ENCODE measurements at places on chromosomes 1 and 21.

- no peak for DNase-seq
These were observed 209.7 kb downstream of the PATJ start for GRCh38 chr1:61951731-61952580.

DNA sequence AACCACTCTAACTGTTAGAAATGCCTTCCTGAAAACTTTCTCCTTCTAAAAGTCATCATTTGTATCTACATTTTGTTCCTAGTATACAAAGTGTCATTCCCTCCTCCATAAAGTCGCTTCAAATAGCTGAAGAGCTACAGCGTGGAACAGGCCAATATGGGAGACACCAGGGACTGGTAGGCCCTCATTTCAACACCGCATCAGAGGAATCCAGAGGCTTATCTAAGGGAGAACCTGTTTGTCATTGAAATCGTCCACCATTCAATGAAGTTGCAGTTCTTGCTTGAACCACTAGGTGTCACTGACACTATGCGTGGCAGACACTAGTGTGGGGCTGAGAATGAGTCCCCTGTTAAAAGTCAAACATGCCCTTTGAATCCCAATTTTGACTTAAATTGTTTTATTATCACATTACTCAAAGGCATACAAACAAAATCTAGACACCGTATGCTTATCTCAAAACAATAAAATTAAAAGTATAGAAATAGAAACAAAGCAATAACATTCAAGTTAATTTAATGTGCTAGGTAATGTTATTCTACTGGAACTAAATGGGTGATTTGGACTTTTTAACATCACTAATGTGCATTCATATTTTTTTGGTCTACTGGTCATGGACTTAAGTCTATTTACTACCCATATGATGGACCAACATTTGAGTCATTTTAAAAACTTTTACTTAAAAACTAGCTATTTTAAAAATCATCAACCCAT lies 182.3 kb downstream of the FCRL5 start:
- no peak for DNase-seq

GRCh38 chr1:177573901-177574300 lies 396.0 kb downstream of the SEC16B start:
- no peak for DNase-seq

GRCh38 chr1:221487781-221488524 lies 253.9 kb downstream of the DUSP10 start:
- DNase-seq = no peak

GRCh38 chr1:47298025-47298699 lies 15.8 kb downstream of the STIL start:
- DNase-seq = no peak

GRCh38 chr1:200646515-200646914 lies 23.2 kb downstream of the DDX59 start:
- no peak for DNase-seq

- DNase-seq = no peak
These were observed 3.9 kb downstream of the C1orf198 start for GRCh38 chr1:230864441-230864840.

DNA sequence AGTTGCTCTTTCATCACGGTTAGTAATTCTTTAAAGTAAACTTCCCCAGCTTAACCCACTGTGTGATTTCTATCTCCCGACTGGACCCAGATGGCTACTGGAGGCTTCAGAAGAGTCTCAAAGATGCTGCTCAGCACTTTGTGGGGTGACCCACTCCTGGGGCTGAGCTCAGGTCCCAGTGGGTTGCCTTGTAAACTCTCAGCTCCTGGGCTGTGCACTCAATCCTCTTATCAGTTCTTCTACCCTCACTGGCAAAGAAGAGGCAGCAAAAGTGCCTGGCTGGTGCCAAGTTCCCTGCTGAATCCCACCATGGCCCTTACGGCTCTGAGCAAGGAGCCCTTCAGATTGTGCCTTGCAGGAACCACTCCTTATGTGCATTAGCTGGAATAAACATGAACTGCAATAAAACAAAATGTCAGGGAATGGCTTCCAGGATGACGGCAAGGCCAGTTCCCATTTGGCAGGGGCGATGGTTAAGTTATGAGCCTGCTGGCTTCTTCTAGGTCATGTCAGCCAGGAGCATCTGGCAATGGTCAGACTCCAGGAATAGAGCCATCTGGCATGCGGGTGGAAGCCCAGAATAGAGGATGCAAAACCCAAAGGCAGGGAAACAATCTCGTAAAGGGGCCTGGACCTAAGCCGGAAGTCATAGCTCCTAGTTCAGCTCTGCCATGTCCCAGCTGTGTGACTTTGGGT lies 6.8 kb downstream of the MYOC start:
- DNase-seq = no peak

DNA sequence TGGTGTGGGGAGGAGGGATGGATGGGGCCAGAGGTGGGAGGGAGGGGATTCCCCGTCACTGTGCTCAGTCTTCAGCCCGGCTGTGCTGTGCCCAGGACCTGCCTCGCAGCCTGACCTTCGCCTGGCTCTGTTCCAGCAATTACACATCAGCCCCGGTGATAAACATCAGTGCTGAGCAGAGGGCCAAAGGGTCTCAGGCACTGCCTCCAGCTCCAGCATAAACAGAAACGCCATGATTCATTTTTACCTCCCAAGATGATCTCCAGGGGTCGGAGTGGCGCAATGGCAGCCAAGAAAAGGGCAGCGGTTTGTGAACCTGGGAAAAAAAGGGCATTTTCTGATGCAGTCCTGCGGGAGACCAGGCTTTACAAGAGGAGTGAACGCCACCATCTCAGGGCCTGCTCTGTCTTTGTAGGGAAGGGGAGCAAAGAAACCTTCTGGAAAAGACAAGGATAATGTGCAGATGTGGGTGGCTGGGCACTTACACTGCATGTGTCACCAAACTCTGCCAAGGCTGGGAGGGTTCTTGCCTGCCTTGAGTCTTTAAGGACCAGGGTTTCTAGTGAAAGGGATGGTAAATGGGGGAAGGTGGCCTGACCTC lies 28.1 kb downstream of the SHISA4 start:
- no peak for DNase-seq

DNA sequence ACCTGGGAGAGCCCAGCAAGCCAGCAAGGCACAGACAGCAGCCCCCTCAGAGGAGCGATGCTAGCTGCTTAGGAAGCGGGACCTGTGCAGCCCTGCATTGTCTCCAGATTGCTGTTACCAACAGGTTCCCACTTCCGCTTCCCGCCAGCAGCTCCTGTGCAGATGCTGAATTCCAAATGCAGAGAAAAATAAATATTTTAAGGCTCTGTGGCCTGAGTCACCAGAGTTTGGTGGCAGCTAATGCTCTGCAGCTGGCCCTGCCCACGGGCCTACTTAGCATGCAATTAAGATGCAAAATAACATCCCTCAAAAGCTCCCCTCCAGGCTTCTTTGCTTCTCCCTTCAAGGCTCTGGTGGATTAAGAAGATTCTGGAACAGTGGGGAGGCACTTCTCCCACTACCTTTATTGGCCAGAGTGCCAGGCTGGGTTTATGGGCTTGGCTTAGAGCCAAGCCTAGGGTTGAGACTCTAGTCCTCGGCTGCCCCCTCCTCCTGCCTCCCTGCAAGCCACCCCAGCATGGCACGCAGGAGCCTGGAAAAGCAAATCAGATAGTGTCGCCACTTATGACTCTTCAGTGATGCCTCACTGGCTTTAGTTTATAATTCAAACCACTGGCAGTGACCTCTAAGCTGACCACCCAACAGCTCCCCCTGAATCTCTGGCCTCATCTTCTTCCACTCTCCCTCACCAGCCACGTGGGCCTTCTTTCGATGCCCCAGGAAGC lies 207.1 kb upstream of the ZC3H12A start:
- no peak for DNase-seq

- DNase-seq = no peak
These were observed 12.0 kb upstream of the DUSP12 start for GRCh38 chr1:161737625-161738024.

DNA sequence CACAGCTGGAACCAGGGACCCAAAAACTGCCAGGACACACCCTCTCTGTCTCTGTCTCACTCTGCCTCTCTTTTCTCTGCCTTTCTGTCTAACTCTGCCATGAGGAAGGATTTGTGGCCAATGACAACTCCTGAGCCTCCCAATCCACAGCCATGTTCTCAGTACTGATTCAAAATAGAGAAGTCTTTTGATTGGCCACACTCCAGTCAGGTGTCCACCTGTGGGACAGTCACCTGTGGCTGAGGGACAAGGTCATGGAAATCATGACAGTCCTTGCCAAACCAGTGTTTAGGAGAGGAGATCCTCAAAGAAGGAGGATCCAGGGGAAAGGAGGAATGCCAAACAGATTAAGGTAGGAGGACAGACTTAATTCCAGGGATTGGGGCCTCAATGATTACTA lies 15.8 kb downstream of the TINAGL1 start:
- no peak for DNase-seq

DNA sequence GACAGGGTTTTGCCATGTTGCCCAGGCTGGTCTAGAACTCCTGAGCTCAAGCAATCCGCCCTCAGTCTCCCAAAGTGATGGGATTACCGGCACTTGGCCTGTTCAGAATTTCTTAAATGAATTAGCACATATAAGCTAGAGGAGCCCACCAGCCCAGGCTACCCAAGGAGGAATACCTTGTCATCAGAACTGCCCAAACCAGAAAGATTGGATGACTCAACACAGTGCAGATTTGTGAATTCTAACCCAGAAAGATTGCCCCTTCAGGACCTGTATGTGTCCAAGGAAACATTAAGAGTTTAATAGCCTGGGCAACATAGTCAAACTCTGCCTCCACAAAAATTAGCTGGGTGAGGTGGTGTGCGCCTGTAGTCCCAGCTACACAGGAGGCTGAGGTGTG lies 14.0 kb upstream of the LIN9 start:
- DNase-seq = no peak

- no peak for DNase-seq
These were observed 58.9 kb upstream of the LAPTM5 start for GRCh38 chr1:30816211-30817076.

- DNase-seq = no peak
These were observed 94.5 kb downstream of the HUNK start for GRCh38 chr21:31967334-31967733.

DNA sequence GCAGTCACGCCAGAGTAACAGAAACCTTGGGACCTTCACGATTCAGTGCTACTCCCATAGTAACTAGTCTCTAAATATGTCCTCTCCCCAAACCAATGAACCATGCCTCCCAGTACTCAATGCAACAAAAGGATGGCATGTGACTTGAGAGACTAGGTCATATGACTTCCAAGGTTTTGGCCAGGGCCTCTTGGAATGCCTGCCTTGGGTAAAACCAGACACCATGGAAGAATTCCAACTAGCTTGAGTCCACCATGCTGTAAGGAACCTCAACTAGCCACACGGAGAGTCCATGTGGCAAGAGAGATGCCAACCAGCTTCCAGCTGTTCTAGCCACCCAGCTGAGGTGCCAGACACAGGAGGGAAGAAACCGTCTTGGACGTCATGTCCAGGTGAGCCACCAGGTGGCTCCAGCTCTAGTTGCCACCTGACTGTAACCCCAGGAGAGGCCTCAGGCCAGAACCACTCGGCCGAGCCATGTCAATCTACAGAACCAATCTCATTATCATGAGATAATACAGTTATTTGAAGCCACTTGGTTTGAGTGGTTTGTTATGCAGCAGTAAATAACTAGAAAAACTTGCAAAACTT lies 115.0 kb downstream of the SYF2 start:
- DNase-seq = no peak

DNA sequence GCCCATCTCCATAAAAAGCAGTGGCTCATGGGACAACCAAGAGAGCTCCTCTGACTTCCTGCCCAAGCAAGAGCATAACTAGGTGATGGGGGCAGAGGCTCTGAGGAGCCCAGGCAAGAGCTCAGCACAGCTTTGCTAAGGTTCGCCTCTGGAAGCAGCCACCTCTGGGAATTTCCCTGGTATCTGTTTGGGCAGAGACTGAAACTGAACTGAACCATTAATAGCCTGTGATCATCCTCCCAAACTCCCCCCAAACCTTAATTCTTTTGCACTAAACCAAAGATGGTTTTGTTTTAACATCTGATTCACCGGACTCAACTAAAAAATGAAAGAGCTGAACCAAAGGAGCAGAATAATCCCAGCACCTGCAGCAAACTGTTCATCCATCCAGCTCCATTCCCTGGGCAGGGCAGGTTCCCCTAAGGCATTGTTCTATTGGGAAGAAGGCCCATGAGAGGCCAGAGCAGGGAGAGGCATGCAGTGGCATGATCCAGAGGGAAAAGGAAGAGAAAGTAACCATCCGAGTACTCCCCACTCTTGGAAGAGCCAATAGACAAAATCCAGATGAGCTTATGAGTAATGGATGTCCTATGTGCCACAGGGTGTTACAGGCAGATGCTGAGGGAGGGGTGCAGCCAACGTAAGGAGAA lies 77.8 kb upstream of the KAZN start:
- no peak for DNase-seq

Measured in NCI-H1436 treated with DMSO at 0.1 percent for 48 hours (cell line).